Stimulated activated CD8-positive, alpha-beta memory T cell treated with anti-CD3 and anti-CD28 coated beads, Interleukin-4, amount 100 ng/mL, for 24 hours (primary cell): ENCODE measurements at places on chromosomes 2 and 18.

- no peak for DNase-seq
Measured at GRCh38 chr18:63758615-63759240, 16.5 kb upstream of the SERPINB7 start.

DNA sequence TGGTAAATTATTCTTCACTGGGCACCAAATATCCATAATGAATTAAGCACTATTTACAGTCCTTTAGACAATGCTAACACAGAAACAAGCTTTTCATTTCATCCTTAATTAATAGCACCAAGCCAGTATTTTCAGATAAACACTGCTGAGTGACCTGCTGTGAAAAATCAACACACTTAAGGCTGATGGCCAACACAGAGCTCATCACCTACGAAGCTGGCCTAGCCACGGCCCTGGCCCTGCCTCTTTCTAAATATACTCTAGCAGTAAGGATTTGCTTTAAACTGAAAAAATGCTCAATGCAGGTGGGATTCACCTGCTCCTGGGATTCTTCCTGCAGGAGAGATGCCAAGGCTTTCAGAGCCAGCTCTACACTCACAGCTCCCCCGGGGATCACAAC, 18.4 kb downstream of the CYB5A start:
- DNase-seq, result no peak

- DNase-seq, result no peak
Measured at GRCh38 chr18:24160086-24160485, 21.2 kb downstream of the CABYR start.

DNA sequence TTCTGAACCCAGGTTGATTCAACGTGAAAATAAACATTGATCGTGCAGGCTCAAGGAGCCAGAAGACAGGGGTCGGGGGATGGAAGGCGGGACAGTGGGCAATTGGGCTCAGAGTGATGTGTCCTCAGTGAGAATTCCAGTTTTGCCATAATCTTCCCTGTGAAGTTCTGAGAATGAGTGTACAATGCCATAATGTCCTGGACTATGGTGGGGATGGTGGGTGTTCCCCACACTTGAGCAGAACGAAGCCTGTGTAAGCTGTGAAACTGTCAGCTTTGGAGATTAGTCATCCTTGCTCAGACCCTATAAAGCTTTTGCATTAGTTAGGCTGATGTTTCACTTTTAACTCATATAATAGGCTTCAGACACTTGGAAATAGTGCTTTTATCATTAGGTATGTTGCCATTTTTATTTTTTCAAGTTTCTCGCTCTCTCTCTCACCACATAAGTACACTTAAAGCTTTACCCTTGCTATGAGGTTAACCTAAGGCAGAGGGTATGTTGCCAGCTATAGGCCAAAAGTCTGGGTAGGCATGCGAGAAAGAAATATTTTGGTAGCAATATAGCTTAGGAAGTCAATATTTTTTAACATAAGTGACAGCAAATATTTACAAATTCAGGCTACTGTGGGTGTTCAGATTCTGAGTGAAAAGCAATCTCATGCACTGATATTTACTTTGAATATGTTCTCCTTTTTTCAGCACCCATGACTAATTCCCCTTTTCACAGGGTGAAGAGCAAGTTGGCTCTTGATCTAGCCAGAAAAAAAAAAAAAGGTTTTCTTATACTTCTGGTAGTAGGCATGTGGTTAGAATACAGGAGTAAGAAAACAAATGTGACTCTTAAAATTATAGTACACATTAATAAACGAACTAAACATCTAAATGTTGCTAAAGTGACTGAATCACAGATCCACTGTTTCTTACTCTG, 47.2 kb downstream of the CDC42EP3 start:
- DNase-seq, result no peak

DNA sequence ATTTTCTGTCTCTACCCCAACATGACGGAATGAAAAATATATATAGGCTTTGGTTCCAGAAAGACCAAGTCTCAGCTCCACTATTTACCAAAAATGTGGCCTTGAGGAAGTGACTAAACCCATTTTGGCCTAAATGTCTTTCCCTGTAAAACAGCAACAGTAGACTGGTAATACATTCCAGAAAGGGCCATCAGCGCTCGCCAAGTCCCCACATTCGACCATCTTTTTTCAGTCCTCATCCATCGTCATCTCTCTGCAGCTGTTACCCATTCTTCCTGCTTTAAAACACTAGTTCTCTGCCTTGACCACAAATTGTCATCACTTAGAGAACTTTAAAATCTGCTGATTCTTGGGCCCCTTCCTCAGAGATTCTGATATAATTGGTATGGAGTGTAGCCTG, 183.8 kb upstream of the CTAGE1 start:
- DNase-seq, result no peak

- no peak for DNase-seq
Measured at GRCh38 chr2:236769981-236770671, 200.5 kb downstream of the ACKR3 start.

DNA sequence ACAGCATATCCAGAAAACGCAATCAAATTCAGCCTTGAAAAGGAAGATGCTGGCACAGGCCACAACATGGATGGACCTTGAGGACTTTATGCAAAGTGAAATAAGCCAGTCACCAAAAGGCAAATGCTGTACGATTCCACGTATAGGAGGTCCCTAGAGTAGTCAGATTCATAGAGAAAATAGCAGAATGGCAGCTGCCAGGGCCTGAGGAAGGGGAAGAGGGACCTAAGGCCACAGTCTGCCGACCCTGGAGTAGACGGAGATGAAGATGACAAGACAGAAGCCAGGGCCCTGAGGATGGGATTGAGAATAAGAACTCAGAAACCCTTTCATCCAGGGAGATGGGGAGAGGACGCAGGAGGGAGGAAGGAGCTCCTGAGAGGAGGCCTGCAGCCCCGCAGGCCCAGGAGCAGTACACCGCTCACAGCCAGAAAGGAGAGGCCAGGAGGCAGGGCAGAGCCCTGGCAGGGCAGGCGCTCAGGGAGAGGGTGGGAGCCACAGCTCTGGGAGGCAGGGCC, 8.1 kb upstream of the MTERF4 start:
- no peak for DNase-seq

GRCh38 chr18:64099244-64099643, 49.6 kb downstream of the LINC00305 start:
- DNase-seq, result no peak
